NCI-H146 (cell line): ENCODE measurements at places on chromosomes 7 and 10.

DNA sequence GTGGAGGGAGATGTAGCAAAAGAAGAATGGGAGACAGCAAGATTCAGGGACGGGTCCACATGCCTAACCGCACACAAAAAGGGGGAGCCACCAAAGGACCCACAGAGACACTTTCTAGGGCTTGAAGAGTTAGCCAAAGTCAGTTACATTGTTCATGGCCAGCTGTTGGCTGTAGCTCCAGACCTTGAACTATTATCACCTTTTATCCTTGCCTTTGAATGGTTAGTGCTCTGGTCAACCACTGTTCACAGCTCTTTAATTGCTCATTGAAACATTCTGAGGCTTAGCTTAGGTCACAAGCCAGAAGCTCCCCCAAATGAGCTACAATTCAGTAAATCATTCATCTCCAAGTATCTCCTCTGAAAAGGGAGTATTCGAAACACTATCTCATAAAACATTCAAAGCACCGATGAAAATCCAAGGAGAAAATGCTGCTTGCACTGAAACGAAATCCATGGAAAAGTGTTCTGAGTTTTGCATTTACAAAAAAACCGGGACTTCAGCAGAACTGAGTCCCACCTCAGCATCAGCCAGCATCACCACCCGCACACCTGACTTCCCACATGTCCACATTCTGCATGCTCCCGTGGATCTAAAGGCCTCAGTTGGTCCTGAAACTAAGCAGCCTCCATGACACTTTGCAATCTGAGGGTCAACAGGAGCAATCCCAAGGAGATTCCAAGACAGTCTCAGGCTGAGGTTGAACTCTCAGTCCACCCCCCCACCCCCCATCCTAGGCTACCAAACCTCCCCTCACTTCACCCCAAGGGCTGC is 4.0 kb downstream of the SORBS1 start:
- no peak for DNase-seq

- no peak for DNase-seq
Observed at GRCh38 chr10:12566161-12567115, 217.1 kb downstream of the CAMK1D start.

DNA sequence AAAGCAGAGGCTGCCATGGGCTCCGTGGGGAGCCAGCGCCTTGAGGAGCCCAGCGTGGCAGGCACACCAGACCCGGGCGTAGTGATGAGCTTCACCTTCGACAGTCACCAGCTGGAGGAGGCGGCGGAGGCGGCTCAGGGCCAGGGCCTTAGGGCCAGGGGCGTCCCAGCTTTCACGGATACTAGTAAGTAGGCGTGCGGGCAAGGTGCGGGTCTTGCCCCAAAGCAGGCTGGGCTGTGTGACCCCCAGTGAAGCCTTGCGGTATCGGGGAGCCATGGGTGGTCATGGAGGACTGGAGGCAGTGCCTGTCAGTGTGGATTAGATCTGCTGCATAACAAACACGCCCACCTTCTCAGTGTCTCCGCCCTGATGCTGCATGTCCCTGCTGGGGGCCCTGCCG is 5.1 kb downstream of the SLC29A4 start:
- no peak for DNase-seq

DNA sequence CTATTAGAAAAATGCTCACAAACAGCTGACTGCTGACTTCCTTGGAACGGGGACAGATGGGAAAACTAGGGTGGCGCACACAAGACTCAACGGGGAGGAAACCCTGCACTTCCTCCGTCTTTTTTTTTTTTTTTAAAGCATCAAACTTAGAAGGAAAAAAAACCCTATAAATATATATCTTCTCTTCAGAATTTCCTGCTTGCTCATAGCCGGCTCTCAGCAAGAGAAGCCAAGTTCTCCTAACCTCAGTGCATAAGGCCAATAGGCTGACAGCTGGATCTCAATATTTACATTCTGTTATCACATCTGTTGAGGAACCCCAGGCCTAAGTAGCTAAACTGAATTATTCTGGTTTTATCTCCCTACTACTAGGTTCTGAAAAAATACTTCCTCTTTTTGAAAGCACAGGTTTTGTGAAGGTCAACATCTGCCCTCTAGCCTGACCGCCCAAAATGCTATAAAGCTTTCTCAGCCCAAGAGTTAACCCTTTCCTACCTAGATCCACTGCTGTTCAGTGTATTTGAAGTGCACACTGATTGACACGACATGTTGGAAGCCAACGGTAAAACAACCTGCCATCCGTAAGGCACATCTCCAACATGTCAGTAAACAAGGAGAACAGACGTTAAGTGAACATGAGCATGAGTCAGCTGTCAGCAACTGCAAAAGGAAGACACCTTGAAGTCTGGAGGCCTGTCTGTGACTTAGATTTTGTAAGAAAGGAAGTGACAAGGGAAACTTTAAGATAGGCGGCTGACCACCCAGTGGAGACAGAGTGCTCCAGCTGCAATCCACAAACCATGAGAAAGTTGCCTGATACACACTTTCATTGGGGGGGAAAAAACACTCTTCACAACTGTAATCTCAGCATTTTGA is 83.8 kb downstream of the EBLN1 start:
- no peak for DNase-seq

DNA sequence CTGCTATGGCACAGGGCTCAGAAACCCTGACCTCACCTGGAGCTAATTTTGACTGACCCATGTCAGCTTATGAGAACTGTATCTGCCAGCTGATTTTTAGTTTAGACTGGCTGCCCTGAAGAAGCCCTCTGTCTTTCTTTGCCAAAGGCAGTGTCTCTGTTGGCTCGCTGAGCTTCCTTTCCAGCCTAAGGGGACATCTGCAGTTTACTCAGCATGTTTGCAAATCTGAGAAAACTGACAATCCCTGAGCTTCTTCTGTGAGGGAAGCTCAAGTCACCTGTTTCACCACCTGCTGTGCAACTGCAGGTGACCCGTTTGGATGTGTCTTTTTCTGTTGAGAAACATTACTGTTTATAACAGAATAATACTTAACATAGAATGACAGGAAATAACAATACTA is 46.0 kb downstream of the PRKAR2B start:
- peak; percentile 88 for DNase-seq

- DNase-seq, result no peak
Observed at GRCh38 chr7:132654150-132654549, 77.9 kb upstream of the PLXNA4 start.

GRCh38 chr7:105413887-105414437 is 25.2 kb upstream of the SRPK2 start:
- no peak for DNase-seq

GRCh38 chr10:86944471-86944870 is 12.9 kb downstream of the MMRN2 start:
- no peak for DNase-seq

- DNase-seq, result peak; percentile 8
Observed at GRCh38 chr10:58511765-58512490, 744 bp upstream of the BICC1 start.

GRCh38 chr10:113125612-113126011 is 175.6 kb downstream of the TCF7L2 start:
- no peak for DNase-seq

DNA sequence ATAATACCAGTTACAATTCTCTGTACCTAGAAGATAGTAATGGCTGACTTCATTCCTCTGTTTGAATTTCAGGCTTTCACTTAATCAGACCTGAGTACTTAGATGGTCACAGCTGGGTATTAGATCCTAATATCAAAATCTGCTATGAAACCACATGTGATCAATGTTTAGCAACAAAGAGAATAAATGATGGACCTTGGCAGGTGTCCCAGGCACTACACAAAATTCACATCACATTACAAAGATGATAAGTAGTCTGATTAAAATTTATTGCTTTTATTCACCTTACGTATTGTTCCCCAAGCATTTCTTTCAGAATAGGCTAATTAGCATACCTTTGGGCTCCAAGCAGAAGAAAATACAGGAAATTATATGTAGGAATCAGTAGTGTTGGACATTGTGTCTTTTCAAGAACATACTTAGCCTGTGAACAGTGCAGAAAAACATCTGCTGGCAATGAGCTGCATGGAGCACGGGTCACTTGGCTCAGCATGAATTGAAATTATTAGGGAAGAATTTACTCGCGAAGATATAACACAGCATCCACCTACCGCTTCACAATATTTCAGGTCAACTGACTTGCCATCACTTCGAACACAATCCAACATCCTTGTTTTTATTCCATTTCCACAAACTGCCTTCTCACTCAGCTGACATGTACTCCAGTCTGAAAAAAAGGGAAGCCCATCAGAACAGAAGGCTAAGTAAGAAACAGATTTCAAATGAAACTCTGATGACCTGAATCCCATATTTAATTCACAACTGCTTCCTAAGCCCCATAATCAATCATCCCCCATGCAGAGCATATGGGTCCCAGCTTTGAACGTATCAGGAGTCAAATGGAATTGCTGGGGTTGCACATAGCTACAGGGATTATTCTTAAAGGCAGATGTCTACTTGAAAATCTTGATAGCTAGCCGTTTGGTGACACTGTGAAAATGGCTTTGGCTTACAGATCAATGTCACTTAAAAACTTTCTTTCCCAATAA is 421.0 kb downstream of the THSD7A start:
- no peak for DNase-seq

- DNase-seq, result no peak
Observed at GRCh38 chr10:4407783-4408182, 418.2 kb upstream of the AKR1E2 start.

DNA sequence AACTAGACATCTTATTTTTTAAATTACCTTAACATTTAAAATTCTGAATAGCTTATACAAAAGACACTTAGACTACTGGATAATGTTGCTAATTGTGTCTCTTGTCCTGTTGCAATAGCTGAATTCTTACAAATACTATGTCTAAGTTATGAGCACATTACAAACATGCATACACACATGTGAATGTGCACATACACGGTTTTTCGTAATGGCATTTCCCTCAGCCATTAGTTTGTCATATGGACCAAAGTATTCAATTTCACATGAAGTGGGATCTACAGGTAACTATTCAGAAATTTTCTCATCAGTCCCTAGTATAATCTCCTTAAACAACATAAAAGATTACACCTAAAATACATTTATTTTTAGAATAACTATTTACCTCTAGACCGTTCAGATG is 178.6 kb upstream of the BET1 start:
- DNase-seq, result no peak

DNA sequence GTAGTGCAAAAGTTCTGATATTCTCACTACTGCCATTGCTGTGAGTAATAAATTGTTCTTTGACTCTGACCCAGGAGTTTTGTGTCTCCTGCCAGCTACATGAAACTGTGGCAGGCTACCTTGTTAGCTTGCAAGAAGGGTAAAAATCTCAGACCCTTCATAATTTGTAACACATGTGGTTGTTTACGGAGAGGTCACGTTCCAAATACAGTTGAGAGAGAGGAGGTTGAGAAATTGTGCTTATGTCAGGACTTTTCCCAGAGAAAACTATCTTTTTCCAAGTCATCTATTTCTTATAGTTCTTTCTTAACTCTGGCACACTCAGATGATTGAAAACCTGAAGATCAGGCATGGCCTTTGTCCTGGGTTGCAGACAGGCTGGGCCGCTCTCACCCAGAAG is 114.4 kb upstream of the SVIL start:
- DNase-seq, result no peak

GRCh38 chr10:113019096-113019495 is 69.0 kb downstream of the TCF7L2 start:
- no peak for DNase-seq

- peak; percentile 57 for DNase-seq
Observed at GRCh38 chr10:59991117-59991516, 84.8 kb upstream of the CCDC6 start.

GRCh38 chr7:51593628-51594027 is 277.0 kb upstream of the COBL start:
- no peak for DNase-seq

- no peak for DNase-seq
Observed at GRCh38 chr10:123858077-123858681, 33.4 kb downstream of the CPXM2 start.

- DNase-seq, result peak; percentile 79
Observed at GRCh38 chr7:135274495-135275268, 41.0 kb downstream of the STRA8 start.

- DNase-seq, result no peak
Observed at GRCh38 chr10:107033799-107034422, 130.6 kb downstream of the SORCS1 start.

DNA sequence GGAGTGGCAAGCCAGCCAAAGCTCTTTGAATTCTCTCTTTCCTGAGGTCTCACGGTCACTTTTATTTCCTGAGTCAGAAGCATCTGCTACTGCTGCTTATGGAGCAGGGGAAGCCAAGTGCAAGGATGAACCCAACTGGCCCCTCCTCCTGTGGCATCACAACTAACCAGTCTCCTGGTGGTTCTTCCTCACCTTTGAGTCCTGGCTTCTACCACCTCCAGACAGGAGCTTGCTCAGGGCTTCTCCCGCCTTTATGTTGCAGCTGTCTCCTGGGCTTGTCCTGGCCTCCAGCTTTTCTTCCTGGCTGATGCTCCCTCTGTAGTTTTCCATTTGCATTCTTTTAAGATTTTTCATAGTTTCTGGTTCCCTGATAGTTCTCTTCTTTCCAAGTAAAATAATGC is 349.7 kb upstream of the NRP1 start:
- no peak for DNase-seq

DNA sequence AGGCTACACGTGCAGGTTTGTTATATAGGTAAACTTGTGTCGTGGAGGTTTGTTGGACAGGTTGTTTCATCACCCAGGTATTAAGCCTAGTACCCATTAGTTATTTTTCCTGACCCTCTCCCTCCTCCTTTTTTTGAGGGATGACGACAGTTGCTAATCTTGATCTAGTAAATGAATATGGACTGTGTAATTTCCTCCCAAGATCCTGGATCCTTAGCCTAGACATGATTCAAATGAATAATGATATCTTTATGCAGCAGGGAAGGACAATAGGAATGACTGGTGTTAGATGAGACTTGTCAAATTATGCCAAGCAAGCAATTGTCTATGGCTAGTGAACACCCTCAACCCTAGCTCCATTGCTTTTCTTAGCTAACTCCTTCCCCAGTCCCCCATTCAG is 156.2 kb downstream of the PLPP4 start:
- DNase-seq, result no peak

DNA sequence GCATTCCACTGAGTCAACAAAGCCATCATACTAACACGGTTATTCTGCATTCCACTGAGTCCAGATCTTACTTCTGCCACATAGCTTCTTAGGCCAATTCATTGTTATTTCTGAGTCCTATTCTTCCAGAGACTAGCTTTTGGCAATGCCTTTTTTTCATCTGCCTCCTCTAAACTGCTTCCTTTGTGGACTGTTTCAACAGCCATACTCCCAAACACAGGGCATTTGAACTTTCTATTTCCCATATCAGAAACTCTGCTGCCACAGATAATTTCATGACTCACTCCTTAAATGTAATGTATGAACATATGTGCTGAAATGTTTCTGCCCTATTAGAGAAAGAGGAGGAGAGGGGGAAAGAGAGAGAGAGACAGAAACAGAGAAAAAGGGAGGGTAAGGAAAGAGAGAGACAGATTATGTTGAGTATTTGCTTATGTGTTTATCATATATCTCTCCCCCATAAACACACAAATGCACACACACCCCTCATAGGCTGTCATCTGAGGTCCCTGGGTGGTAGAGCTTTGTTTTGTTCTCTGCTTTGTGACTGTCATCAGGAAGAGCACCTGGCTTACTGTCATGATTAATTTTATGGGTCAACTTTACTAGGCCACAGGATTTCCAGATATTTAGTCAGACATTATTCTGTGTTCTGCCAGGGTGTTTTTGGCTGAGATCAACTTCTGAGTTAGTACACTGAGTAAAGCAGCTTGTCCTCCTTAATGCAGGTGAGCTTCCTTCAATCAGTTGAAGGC is 308.0 kb upstream of the KCND2 start:
- no peak for DNase-seq

- no peak for DNase-seq
Observed at GRCh38 chr7:100509231-100509630, 25.5 kb downstream of the NYAP1 start.

- DNase-seq, result peak; percentile 24
Observed at GRCh38 chr7:2522780-2523433, 3.3 kb downstream of the LFNG start.
